ELR (cell line): ENCODE measurements at places on chromosomes 5 and 9.

- DNase-seq: no peak
Observed at GRCh38 chr5:63323926-63324325, 638.3 kb downstream of the HTR1A start.

DNA sequence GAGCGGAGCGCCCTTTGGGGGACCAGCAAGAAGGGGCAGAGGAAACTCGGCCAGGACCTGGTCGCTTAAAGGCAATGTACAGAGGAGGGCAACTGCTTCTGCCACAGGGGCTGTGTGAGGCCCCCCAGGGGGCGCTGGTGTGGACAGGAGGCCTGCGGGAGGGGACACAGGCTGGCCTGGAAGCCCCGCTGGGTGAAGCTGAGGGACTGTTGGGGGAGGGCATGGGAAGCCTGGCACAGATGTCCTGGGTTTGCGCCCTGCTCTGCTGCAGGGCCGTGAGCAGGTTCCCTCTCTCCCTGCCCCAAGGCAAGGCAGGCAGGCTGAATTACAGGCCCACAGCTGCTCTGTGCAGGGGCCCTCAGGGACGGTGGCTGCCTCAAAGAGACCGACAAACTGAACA, 5.4 kb downstream of the MED22 start:
- no peak for DNase-seq

- DNase-seq: no peak
Observed at GRCh38 chr9:6925836-6926235, 168.1 kb downstream of the KDM4C start.

GRCh38 chr9:95985440-95986055, 110.1 kb downstream of the ERCC6L2 start:
- DNase-seq: no peak

DNA sequence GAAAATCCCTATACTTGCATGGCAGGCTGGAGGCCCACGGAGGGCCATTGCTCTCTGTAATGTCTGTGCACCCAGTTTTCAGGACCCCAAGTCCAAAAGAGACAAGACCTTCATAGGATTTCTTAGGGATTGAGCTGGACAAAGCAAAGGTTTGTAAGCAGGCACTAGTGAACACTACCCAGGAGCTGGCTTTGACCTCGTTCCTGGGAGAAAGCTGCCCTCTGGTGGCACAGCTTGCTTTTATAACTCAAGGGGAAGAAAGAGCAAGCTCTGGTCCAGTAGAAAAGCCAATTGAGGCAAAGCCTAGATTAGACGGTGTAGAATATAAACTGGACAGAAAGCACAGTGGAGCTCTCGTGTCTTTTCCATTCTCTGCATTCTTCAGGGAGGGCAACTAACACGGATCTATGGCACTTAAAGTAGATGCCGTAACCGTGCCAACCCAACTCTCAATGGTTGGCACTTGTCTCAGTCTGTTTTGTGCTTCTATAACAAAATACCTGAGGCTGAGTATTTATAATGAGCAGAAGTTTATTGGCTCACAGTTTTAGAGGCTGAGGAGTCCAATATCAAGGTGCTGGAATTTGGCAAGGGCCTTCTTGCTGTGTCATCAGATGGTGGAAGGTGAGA, 7.9 kb downstream of the GABRP start:
- DNase-seq: peak; percentile 70

GRCh38 chr9:23849379-23850035, 23.5 kb upstream of the ELAVL2 start:
- no peak for DNase-seq

GRCh38 chr5:154341620-154342019, 104.2 kb upstream of the SAP30L start:
- DNase-seq: no peak

DNA sequence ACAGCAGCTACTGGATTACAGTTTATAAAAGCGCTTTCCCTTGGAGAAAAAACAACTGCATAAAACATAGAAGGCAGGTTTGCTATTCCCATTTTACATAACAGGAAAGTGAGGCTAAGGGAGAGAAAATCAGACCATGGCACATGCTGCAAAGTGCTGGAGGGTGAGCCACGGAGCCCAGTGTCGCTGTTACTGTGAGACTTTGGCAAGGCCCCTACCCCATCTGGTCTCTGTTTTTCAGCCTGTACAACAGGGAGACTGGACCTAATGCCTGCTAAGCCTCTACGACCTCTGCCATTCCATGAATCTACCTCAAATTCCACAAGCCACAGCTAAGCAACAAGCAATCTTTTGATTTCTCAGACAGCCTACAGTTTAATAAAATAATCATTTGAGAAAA, 139.2 kb downstream of the GABBR2 start:
- DNase-seq: no peak

GRCh38 chr5:126595486-126596083, 566 bp upstream of the ALDH7A1 start:
- no peak for DNase-seq

- DNase-seq: no peak
Observed at GRCh38 chr9:9574080-9574479, 1038.7 kb downstream of the PTPRD start.

- no peak for DNase-seq
Observed at GRCh38 chr9:109439378-109440116, 58.6 kb downstream of the PTPN3 start.

DNA sequence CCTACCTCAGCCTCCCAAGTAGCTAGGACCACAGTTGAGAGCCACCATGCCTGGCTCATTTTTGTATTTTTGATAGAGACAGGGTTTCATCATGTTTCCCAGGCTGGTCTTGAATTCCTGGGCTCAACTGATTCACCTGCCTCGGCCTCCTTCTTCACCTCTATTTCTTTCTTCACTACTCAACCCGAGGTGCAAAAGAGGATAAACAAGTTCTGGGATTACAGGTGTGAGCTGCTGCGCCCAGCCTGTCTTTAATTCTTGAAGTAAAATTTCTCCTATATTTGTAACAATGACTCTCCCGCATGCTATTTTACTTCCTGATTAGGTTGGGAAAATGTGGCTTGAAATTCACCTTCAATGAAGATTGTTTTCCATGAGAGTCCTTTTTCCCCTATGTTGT, 46.4 kb downstream of the CAST start:
- DNase-seq: no peak

- DNase-seq: no peak
Observed at GRCh38 chr5:143449772-143450171, 46.3 kb upstream of the NR3C1 start.

DNA sequence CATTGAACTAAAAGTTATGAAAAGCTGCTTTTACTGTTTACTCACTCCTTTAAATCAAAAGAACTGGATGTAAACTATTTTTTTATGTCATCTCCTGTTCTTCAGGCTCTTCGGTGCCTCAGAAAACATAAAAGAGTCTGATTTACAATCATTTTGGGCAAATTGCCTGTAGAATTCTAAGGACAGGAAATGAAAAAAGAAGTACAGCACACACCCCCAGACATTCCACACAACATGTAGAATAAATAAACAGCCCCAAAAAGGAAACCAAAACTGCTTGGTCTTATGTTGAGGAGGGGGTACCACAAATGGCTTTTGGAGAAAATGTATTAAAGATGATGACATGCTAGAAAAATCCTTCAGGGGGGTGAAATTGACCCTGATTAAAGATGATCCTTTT, 57.2 kb downstream of the ITGA1 start:
- peak; percentile 59 for DNase-seq

DNA sequence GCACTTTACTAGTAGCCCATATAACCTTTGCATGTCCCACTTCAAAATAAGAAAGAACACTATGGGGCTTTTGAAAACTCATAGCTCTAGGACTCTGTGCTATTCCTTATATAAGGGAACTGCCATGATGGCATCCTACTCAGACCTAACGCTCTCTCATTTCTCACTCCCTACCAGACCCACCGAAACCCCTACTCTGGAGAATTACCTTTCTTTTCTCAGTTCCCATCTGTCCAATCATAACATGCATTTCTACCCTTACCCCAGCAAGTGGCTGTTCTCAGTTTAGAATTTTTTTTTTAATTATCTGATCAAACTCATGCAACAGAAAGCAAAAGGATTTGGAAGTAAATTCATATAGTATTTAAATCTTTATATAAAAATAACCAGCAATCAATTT, 27.3 kb downstream of the CARNMT1 start:
- no peak for DNase-seq

DNA sequence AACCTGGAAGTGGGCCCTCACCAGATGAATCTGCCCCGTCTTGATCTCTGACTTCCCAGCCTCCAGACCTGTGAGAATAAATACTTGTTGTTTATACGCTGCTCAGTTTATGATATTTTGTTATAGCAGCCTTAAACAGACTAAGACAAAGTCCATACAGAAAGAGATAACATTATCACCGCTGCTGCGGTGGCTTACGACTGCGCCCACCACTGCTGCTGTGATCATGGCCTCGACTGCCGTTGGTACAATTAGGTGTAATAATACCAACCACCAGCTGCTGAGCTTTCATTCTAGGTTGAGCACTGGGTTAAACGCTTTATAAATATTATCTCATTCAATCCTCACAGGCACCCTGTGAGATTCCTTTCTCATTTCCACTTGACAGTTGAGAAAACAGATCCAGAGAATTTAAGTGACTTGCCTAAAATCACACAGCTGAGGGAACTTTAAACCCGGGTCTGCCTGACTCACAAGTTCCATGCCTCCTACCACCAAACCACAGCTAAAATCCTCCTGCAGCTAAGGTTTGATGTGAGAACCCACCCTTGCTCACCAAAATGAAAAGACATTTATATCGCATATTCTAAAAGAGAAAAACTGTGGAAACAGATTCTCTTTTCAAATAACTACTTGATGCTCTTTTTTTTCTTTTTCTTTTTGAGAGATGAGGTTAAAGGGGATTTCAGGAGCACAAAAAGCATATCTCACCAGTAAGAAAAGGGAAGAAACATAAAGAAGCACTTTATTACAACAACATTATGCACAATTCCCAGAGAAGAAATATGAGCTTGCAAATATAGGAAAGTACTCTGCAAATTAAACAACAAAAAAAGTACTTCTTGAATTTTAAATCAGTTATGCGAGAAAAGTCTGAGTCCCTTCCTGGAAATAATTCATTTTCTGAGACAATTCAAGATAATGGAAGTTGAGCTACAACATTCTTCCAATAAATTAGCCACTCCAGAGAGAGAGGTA, 23.9 kb downstream of the GOLM1 start:
- DNase-seq: no peak

DNA sequence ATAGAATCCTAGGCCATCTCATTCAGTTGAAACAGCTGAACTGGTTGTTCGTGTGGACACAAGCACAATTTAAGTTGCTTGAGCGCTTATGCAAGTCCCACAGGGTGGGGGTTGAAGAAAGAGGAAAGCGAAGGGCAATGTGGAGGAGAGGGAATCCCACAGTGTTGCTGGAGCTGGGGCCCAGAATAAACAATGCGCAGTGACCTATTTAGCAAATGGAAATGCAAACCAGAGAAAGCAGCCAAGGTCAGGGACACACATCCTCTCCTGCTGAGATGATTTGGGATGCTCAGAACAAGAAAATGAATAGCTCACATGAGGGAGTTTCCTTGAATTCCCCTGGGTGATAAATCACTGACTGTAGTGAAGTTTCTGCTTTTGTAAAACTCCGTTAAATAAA, 838.3 kb downstream of the TLE4 start:
- no peak for DNase-seq

GRCh38 chr9:114288193-114289091, 34.5 kb upstream of the ORM1 start:
- DNase-seq: peak; percentile 89

DNA sequence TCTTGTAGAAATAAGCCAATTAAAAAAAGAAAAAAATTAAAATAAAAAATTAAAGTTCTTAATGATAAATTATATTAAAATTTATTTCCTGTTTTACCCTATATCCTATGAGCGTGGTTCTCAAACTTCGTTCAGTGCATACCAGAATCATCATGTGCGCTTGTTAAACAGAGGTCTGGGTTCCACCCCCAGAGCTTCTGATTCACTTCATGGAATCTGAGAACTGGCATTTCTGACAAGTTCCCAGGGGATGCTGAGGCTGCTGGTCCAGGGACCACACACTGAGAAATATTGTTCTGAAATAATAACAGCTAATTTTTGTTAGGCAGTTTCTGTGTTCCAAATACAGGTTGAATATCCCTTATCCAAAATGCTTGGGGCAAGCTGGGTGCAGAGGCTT, 79.3 kb downstream of the TMC1 start:
- DNase-seq: no peak

DNA sequence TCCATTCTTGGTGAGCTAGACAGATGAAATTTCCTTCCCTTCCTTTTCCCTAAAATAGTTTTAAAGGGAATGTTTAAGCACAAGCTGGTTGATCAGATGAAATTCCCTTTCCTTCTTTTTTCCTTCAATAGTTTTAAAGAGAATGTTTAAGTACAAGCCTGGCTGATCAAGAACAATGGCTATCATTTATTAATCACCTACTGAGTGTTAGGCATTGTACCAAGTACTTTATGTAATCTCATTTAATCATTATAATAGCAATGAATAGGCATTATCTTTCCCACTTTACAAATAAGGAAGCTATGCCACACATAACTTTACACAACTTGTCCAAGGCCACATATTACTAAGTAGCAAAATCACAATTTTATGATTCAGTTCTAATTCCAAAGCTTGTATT, 152.0 kb upstream of the ACOT12 start:
- no peak for DNase-seq

DNA sequence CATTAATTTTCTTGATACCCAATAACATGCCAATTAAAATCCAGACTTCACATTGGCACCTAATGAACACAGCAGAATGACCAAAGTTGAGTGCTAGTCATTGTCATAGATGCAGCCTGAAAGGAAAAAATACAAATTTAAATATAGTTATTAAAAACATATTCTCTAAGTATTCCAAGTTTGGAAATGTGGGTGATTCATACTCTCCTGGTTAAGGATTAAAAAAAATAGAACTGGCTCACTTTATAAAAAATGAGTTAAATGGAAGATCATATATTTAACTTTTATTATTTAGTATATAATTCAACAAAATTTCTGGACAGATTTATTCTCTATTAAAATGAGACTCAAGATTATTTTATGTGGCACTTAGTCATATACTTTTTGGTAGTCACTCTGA, 33.2 kb upstream of the RICTOR start:
- no peak for DNase-seq

GRCh38 chr5:58786035-58786434, 203.2 kb downstream of the RAB3C start:
- no peak for DNase-seq

- no peak for DNase-seq
Observed at GRCh38 chr9:124262649-124262972, 4.9 kb downstream of the NEK6 start.

DNA sequence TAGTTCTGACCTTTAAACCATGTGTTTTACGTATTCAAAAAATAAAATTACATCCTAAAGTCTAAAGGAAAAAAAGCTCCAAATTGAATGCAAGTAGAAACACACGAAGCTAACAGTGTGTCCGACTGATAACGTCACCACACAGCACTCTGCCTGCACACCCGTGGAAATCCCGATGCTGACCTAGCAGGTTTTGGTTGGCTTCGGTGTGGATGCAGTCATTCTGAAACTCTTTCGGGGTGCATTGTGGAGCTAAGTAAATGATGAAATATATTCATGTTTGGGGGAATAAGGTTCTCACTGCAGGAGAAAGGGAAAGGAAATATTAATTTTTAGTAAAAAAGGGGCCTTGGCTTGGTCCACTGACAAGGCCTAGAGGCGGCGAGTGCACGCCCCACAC, 2.0 kb downstream of the RASGEF1C start:
- no peak for DNase-seq
